Central memory CD8-positive, alpha-beta T cell (primary cell): ENCODE measurements at places on chromosomes 7 and 10.

GRCh38 chr10:85978566-85979358 is 387.8 kb downstream of the GRID1 start:
- no peak for DNase-seq

DNA sequence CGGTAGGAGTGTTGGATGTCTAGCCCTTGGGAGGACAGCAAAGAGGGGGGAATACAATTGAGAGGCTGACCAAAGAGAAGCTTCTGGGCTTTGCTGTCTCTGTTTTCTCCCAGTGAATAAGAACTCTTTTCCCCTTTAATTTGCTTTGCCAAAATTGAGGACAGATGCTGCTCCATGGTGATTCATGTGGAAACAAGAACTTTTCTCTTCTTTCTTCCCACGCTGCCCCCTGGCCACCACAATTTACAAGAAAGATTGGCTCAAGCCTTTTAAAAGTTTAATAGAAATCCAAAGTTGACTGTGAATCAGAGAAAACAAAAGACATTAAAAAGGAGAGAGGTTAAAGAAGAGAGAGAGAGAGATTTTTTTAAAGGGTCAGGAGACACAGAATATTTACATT is 49.0 kb downstream of the PRR15 start:
- DNase-seq, result no peak

DNA sequence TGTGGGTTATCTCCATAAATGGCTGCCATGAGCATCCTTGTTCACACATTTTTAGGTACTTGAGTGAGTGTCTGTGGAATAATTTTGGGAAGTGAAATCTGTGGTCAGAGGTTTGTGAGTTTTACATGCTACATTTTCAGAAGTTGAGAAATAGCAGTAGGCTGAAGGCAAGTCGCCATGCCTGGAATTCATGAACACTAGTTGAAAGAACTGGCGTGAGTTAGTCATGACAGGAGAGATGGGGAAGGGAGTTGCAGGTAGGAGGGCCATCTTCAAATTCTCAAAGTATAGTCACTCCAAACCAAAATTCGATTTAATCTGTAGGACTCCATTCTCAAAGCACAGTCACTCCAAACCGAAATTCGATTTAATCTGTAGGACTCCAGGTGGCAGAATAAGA is 89.6 kb downstream of the EGFR start:
- DNase-seq, result no peak

GRCh38 chr10:126599949-126600682 is 70.4 kb downstream of the C10orf90 start:
- DNase-seq, result no peak

DNA sequence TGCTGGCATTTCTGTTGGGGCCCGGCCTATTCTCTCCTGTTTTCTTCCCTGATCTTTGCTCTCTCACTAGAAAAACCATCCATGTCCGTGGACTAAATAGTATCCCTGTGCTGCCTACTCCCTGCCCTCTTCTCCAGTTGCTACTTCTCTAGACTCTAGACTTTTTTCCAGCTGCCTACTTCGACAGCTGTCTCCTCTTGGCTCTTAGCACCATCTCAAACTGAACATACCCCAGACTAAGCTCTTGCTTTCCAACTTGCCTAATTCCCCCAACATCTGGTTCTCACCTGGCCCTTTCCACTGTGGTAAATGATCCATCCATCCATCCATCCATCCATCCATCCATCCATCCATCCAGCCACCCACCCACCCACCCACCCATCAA is 19.5 kb downstream of the ADCYAP1R1 start:
- DNase-seq, result no peak

GRCh38 chr10:3178042-3178441 is 5.5 kb upstream of the PITRM1 start:
- no peak for DNase-seq

- no peak for DNase-seq
Measured at GRCh38 chr10:65793738-65794425, 1132.0 kb upstream of the LRRTM3 start.

GRCh38 chr7:159158125-159158887 is 13.6 kb upstream of the VIPR2 start:
- DNase-seq, result no peak

GRCh38 chr7:135169964-135170273 is 588 bp downstream of the CYREN start:
- DNase-seq, result no peak

- DNase-seq, result no peak
Measured at GRCh38 chr10:46290101-46290886, 3.5 kb downstream of the ANTXRL start.

DNA sequence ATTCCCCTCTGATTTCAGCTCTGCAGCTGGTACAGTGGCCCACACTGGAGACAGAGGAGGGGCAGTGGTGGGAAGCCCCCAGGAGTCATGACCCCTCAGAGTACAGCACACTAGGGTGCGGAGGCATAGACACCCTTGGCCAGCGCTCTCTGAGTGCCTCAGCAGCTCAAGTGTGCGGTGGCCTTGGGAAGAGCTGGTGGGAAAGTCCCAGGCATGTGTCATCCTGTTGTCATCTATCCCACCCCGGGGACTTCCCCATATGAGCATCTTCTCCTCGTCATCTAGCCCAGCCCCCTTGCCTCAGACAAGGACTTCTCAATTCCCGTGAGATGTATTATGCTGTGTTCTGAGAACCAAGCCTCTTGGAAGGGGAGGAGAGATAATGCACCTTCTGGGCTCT is 15.6 kb upstream of the PPIF start:
- DNase-seq, result no peak

- no peak for DNase-seq
Measured at GRCh38 chr7:123621707-123622106, 20.1 kb downstream of the ASB15 start.

- no peak for DNase-seq
Measured at GRCh38 chr10:35027567-35027966, 62.6 kb downstream of the CUL2 start.

DNA sequence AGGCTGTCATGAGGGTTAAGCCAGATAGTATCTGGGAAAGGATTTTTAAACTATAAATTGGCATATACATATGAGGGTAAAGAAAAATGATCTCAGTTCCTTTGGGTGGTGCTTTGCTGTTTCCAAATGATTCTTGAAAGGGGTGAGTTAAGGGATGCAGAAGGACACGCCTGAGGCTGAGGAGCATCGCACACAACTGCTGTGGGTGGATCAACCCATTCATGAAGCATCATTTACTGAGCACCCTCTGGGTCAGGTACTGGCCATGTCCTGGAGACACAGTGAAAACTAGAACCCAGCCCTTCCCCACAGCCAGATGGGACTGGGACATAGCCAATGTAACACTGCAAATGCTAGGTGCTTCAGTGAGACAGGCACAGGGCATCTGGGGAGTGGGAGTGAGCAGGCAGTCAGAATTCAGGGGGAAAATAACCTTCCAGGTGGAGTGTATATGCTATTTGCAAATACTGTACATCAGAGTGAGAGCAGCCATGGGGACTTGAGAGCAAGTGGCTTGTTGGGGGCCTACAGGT is 112.1 kb downstream of the WDFY4 start:
- no peak for DNase-seq

GRCh38 chr7:16025696-16026095 is 339.2 kb upstream of the MEOX2 start:
- DNase-seq, result no peak

DNA sequence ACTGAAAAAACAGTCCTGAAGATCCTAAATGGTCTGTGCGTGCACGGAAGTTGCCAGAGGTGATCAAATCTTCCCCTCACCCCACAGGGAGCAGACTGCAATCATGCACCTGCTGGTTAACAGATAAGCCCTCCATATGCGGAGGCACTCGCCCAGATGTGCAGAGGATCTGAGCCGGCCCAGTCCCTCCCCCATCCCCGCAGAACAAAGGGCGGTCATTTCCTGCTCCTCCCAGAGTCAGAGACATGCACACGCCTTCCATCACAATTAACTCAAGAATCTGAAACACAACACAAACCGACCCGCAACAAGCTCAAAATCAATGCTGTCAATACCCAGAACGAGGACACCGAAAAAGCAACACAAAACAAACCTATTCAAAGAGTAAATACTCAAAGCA is 24.2 kb downstream of the CRTAC1 start:
- DNase-seq, result no peak

DNA sequence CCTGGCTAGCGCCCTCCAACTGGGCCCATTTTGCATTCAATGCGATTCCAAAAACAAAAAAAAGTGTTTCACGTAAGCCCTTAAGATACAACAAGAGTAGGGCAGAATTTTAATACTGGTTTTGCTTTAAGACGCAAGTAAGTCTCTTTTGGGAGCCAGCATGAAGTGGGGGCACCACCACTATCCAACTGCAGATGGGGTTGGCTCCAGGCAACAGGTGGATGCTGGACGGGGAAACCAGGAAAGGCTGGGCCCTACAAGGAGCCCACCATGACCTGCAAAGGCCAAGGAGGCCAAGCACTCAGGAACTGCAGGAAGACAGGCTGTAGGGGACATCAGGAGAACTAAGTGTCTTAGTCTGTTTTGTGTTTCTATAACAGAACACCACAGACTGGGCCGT is 86.5 kb upstream of the INSIG1 start:
- no peak for DNase-seq
